ENCODE measurements at places on chromosomes 7 and 10.
A peak's percentile ranks its signal among the peaks of the same experiment; 100 is the strongest.

DNA sequence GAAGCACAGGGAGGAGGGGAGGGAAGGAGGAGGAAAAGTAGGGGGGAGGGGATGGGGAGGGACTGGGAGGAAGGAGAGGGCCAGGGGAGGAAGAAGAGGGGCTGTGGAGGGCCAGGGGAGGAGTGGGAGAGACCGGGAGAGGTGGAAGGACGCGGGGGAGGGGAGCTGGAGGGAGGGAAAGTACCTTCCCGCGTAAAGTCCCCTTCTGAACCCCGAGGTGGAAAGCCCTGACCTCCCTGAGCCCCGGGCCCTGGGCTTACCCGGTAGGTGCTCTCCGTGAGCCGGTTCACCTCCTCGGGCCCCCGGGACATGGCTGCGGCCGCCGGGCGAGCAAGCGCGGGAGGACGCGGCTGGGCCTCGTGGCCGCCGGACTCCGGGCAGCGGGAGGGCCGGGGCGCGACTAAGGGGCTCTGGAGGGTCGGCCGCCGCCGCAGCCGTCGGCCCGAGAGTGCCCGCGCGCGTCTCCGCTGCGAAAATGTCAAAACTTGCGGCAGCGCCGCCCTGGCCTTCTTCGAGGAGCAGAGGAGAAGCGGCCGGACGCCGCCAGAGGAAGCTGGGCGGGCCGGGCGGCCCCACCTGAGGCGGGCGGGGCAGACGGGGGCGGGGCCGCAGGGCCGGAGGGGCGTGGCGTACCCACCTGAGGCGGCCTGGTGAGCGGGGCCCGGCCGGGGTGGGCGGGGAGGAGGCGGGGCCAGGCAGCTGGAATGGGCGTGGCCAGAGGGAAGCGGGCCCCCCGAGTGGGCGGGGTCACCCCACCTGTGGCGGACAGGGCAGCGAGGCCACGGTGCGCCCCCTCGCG, at the start of gene BAIAP2L1:
Gene BAIAP2L1 (minus strand): TSS at position 549 of the 799 bp plus-strand sequence. CDS start 238 bp downstream, at position 311.
- no peak for DNase-seq

- DNase-seq, result no peak
Measured at GRCh38 chr10:21505711-21506278, 19.7 kb downstream of the SKIDA1 start.

DNA sequence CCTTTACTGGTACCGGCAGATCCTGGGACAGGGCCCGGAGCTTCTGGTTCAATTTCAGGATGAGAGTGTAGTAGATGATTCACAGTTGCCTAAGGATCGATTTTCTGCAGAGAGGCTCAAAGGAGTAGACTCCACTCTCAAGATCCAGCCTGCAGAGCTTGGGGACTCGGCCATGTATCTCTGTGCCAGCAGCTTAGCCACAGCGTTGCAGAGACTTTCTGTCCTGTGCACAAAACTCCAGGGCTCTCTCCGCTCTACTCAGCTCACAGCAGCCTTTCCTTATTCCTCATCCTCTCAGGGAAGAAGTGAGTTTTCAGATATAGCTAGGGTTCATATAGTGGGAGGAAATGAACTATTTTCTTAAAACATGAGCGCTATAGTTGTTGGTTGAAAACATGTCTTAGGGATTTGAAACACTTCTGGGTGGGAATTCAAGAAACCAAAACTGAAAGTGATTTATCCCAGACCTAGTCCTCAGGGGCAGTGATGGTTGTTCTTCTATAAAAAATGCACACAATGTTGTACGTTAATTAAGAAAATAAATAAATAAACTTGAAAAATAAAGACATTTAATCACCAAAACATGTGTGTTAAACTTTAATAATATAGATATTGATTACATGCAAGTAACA, 150.2 kb upstream of the PRSS58 start:
- no peak for DNase-seq

DNA sequence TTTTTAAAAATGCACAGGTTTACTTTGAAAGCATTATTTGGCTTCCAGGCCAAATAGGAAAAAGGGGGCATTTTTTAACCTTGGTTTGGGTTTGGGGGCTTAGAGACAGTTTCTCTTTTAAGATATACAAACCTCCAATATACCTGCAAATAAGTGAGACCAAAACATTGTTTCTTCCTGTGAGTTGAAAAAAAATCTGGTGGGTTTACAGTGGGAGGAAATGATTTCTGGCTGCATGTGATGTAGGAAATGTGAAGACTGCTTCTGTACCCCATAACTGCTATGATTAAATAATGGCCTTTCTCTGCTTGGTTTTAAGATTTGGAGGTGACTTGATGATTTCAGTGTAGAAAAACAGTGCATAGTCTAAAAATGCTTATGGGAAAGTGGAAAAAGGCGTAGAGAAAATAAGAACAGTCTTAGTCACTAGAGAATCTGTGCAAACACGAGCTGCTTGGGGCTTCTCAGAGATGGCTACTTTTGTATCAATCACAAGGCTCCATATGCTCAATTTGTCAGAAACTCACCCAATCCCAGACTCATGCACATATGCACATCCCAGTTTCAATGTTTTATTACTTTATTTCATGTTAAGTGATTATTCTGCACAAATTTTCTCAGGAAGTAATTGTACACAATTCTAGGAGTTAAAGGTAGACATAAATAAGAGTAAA, 22.1 kb upstream of the PRKCQ start:
- DNase-seq, result no peak

DNA sequence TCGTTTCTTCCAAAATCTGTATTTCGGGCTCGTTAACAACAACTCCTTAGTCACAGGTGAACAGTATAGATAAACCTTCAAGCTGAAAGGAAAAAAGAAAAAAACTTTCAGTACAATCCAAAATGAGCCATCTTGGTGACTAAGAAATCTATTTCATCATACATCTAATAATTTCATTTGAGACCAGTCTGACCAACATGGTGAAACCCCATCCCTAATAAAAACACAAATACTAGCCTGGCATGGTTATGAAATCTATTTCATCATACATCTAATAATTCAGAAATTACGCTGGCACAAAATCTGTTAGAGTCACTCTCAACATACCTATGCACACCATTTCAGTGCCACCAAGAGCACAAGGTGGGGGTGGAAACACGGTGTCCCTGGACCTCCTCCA, 8.8 kb downstream of the DCLRE1C start:
- DNase-seq, result no peak

- peak; percentile 8 for DNase-seq
Measured at GRCh38 chr7:120272261-120272660, 714 bp upstream of the KCND2 start.

GRCh38 chr10:70481831-70482530, 3.4 kb downstream of the PALD1 start:
- DNase-seq, result no peak

GRCh38 chr7:118245267-118246040, 20.9 kb downstream of the ANKRD7 start:
- DNase-seq, result no peak

DNA sequence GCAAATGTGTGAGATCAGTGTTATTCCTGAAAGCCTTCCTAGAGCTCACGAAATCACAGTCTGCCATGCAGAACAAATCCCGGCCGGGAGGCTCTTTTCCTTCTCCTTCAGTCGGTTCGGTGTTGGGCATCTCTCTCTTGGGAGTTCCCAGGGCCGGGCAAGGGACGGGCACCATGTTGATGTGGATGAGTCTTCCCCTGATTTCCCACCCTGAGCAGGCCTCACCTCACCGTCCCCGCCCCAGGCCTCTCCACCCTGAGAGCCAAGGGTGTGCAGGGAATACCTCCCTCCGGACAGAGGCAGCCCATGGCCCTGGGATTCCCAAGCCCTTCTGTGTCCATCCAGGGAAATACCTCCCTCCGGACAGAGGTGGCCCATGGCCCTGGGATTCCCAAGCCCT, 28.0 kb upstream of the DIP2C start:
- DNase-seq, result no peak

- no peak for DNase-seq
Measured at GRCh38 chr10:124346831-124347230, 71.9 kb downstream of the OAT start.

DNA sequence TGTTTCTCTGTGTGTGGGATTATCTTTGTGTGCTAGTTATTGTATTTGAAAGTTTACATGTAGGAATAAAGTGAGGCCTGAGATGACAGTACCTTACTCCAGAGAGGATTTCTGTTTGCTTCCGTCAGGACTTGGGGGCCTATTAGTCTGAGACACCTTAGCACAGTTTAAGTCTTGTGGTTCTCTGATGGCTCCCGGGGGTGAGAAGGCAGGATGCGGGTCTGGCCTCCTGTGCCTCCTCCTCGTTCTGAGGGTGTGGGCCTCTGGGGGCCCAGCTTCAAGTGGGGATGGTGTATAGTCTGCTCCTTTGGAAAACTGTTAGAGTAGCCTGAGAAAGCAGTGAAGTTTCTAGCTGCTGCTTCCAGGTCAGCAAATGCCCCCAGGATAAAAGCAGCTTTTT, 12.4 kb downstream of the MTURN start:
- no peak for DNase-seq

GRCh38 chr7:87445897-87446296, 29.6 kb downstream of the ABCB4 start:
- no peak for DNase-seq

- DNase-seq, result no peak
Measured at GRCh38 chr7:106874076-106874475, 9.0 kb downstream of the PIK3CG start.

DNA sequence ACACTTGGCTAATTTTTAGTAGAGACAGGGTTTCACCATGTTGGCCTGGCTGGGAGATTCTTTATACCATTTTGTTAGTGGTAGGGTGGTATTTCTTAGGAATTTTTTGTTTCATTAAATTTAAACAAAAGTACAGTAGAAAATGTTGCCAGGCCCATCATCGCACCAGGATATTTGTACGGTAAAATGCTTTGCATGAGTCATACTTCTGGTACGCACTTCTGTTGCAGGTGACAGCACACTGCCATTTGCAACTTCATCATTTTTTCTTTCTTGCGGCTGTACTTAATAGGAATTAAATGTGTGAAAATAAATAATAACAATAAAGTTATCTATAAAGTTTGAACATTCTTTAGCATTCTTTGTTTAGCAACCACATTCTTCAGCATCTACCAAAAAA, 195.6 kb downstream of the SKAP2 start:
- no peak for DNase-seq

DNA sequence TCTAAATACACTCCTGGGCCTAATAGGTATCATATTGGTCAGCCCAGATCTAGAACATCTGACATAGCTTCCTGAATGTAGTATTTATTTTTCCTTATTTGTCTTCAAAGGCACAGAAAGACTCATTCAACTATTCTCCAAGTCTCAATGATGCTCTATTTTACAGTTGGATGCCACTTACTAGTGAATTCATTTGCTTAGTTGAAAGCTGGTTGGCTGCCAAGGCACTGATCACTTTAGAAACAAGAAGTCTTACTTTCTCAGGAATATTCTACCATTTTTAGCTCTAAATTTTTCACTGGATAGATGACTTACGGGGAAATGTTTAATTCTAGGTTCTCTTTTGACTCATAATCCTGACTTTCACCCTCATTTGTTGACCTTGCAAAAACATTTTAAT, 863.4 kb downstream of the SORCS1 start:
- DNase-seq, result no peak

- no peak for DNase-seq
Measured at GRCh38 chr7:123752534-123752933, 3.7 kb upstream of the WASL start.

GRCh38 chr10:14282276-14282675, 48.4 kb downstream of the FRMD4A start:
- DNase-seq, result no peak

DNA sequence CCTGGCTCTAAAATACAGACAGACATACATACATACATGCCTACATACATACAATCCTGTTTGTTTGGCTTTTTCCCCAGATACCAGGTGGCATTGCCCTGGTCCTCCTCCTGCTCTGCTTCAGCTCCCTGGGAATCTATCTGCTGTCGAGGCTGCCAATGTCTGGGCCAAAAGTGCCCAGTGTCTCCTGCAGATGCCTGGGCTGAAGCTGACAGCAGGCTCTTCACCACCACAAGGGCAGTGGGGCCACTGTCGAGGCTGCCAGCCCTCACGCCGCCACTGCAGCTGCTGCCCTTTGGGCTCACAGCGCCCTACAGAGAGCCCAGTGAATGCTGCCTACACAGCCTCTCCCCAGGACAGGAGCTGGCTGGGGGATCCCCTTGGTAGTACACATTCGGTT, 18.0 kb upstream of the STN1 start:
- DNase-seq, result no peak

DNA sequence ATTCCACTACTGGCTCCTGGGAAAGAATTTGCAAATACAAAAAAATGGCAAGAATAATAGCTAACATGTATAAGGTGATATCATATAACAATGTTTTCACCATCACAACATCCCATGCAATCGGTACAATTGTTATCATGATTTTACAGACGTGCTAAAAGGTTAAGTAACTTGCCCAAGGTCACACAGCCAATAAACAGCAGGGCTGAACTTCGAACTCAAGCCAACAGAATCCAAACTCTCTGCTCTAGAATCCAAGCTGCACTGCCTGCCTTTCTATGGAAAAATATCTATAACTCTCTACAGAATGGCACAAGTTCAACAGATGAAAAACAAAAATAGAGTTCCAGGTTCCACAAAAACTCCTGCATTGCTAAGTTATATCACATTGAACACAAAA, 160.9 kb downstream of the PARD3 start:
- DNase-seq, result no peak

GRCh38 chr10:51244309-51244708, 170.0 kb downstream of the PRKG1 start:
- no peak for DNase-seq

- peak; percentile 39 for DNase-seq
Measured at GRCh38 chr10:106571192-106571946, 593.1 kb downstream of the SORCS1 start.

DNA sequence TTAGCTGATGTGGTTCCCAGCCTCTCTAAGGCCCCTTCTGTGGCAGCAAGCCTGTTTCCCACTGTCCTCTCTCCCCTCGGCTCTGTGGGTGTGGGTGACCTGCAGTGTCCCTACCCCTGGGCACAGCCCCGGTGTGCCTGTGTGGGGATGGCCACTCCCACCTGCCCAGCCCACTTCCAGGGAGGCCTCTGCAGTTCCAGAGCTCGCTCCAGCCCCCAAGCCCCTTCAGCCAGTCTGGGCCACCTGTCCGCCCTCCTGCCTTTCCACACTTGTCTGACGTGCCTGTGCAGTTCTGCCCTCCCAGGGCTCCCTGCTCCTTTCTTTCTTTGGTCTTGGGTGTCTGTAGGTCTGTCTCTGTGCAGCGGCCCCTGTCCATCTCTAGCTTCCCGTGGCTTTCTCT, 127.0 kb upstream of the PPIF start:
- DNase-seq, result no peak

DNA sequence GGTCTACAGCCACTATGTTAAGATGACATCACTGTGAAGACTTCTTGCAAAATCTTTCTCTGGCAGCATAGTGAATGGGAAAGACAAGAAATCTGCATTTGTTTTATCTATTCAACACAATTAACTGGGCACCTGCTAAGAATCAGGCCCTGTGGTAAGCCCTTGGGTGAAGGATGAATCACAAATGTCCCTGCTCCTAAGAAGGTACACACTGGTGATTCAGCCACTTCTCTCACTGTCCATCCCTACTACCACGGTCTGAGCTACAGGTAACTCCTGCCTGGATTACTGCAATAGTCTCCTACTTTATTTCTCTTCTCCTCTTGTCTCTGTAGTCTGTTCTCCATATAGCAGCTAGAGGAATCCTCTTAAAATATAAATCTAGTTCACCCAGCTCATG, 116.1 kb downstream of the HIBADH start:
- DNase-seq, result no peak

- no peak for DNase-seq
Measured at GRCh38 chr10:10623958-10624566, 393.6 kb upstream of the CELF2 start.

- no peak for DNase-seq
Measured at GRCh38 chr10:116265686-116266085, 7.3 kb downstream of the GFRA1 start.
